H9 (cell line): ENCODE measurements at places on chromosomes 1 and 21.

DNA sequence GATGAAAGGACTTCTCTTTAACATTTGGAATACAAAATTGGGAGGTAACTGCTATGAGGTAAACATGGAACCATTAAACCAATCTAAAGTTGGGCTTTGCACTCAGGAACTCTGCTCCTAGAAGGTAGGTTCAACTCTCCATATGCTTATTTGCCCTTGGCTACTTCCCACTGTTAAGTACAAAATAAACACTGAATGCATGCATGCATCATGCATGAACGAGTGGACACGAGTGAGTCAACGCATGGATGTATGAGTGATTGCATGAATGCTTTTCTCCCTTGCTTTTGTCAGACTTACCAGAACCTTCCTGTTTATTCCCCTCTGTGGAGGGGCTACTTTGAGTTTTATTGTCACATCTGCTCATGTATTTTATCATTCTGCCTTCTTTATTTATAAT lies 42.4 kb upstream of the RUNX1 start:
- DNase-seq = no peak

GRCh38 chr1:177794376-177794991 lies 175.4 kb downstream of the SEC16B start:
- no peak for DNase-seq

DNA sequence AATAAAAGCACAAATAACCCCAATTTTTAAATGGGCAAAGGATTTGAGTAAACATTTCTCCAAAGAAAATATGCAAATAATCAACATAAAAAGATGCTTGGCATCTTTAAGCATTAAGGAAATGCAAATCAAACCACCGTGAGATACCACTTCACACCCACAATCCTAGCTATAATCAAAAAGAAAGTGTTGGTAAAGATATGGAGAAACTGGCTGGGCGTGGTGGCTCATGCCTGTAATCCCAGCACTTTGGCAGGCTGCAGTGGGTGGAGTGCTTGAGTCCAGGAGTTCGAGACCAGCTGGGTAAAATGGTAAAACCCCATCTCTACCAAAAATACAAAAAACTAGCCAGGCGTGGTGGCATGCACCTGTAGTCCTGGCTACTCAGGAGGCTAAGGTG lies 16.9 kb downstream of the ARHGEF11 start:
- no peak for DNase-seq

DNA sequence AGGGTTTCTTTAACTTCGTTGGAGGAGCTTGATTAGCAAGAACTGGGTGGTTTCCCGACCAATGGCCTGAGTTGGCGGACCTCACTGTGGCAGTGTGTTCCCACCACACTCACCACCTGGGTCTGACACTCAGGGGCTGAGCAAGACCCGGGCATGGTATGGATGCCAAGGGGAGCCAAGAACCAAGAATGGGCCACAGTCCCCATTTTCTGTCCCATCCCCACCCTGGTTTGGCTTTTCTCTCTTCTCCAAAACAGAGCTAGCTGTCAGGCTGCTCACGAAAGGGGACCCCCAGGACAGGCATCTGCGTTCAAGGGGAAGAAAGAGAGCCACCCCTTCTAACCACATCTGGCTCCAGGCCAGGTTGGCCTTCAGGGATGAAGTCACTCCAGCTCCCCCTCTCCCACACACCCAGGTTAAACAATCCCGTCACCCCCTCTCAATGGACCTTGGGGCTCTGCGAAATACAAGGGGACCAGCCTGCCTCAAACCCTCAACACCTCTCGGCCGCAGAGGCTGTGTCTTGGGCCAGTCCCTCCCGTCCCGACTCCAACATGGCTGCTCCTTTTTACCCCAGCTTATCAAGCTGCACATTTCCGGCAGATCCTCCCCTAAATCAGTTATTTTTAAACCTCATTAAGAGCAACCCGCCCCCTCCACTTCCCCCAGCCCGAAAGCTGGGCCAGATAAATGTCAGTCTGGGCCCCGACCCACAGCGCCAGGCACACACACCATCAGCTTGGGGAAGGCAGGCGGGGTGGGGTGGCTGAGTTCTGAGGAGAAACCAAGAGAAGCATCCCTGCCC lies 3.4 kb downstream of the TAGLN2 start:
- no peak for DNase-seq

DNA sequence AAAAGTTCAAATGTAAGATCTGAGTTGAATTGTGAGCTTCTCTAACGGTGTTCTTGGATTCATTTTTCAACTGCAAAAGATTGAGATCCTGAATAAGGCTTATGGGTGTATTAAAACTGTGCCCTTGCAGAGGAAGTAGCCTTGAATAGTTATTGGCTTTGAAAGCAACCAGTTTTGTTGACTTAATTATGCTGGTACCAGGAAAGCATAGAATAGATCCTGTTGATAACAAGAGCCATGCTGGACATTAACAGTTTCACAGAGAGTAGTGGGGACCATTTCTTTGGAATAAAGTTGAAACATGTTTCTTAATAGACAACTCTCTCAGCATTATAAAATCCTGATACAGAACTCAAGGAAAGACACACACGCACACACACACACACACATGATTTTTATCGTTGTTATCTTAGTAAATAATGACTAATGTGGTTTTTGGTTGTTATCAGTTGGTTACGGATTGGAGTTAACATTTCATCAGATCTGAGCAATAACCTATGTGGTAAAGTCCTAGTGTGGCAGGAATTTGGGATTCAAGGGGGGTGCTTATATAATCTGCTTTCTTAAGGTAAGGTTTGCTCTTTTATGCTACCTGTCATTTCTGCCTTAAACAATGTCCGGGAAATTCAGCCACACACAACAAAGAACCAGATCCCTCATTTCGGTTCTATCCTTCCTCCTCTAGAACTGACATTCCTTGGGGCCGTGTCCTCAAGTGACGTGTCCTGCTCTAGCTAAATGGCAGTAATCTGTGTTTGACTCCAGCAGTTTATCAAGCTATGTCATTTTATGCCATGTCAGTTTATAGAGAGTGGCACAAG lies 330.9 kb downstream of the CHRM3 start:
- DNase-seq = no peak

- peak; percentile 69 for DNase-seq
Measured at GRCh38 chr1:54781023-54781723, 16.9 kb upstream of the PARS2 start.

DNA sequence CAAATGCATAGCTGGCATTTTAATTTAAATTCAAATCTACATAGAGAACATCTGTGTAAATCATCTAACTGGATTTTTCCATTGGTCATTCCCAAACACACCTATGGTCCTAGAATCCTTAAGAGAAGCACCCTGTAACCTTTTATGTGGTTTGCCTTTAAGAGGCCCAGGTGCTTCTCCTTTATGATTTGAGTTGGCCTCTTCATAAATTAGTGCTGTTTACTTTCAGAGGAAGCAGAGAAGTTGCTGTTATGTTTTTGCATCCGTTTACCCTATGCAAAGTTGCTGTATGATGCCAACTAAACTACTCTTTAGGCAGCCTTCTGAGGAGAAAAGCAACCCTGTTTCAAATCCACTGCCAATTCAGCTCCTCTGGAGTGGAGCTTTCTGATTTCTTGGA lies 193.8 kb downstream of the HS2ST1 start:
- DNase-seq = no peak

GRCh38 chr1:214967865-214968575 lies 114.5 kb upstream of the KCNK2 start:
- no peak for DNase-seq

DNA sequence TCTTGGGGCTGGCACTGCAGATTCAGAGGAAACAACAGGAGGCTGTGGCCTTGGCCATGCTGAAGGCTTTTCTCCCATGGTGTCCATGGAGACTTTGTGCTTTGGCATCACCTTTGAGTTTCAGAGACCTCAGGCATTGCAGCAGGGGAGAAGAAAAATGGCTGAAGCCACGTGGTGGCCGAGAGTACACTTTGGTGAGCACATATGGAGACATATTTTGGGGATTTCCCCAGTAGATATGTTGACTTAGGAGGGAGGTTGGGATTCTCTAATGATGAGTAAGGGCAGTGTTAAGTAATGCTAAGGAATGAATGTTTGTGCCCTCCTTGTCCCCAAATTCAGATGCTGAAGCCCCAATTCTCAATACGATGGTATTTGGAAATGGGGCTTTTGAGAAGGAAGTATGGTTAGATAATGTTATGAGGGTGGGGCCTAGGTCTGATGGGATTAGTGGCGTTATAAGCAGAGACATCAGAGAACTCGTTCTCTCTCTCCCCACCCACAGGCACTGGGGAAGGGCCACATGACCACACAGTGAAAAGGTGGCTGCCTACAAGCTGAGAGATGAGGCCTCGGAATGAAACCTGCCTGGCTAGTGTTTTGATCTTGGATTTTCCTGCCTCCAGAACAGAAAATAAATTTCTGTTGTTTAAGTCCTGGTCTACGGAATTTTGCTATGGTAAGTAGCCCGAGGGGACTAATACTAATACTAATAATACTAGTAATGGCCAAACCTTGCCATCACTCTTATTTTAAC lies 98.6 kb downstream of the TBX19 start:
- DNase-seq = no peak

GRCh38 chr1:93448292-93448982 lies 519 bp downstream of the FNBP1L start:
- peak; percentile 66 for DNase-seq

DNA sequence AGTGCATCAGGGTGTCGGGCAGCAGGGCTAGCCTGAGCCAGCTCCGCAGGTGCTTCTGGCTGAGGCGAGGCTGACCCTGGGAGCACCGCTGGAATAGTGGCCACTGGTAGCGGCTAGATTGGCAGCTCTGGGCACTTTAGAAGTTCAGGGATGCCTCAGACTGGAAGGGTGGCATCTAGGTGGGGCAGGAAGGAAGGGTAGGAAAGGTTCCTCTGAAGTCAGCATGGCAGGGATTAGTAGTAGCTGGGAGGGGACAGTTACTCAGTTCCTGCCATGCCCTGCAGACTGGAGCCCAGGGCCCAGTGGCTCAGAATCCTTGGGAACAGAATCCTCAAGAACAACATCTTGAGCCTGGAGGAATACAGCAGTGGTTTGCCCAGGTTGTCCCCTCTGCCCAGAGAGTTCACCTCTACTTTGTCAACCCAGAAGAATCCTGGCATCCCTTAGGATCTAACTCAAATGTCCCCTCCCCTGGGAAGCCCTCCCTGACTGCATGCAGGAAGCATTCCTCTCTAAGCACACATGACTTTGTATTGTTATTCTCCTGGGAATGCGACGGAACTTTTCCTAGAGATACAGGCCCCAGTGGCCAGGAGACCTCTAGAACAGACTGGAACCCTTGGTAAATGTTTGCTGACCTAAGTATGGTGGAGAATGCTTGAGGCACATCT lies 39.5 kb upstream of the BCAR3 start:
- DNase-seq = no peak

GRCh38 chr1:222788402-222789156 lies 26.3 kb upstream of the DISP1 start:
- no peak for DNase-seq

GRCh38 chr21:44618909-44619308 lies 7.0 kb downstream of the KRTAP10-8 start:
- no peak for DNase-seq

DNA sequence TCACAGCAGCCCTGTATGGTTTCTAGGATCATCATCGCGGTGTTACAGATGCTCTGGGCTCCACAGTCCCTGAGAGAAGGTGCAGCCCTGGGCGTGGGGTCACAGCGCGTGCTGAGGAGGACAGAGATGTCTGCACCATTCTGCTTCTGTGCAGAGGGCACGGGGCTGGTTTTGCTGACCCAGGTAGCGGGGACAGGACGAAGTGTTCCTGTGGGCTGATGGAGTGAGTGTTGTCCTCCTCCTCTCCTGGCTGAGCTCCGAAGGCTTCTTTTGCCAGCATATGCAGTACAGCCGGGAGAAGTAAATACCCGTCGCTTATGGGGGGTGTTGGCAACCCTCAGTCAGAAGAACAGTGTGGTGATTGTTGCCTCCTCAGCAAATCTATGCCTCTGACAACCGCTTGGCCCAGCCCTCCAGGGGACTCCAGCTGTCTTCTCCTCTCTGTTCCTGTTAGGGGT lies 101.5 kb downstream of the DDX20 start:
- DNase-seq = no peak

DNA sequence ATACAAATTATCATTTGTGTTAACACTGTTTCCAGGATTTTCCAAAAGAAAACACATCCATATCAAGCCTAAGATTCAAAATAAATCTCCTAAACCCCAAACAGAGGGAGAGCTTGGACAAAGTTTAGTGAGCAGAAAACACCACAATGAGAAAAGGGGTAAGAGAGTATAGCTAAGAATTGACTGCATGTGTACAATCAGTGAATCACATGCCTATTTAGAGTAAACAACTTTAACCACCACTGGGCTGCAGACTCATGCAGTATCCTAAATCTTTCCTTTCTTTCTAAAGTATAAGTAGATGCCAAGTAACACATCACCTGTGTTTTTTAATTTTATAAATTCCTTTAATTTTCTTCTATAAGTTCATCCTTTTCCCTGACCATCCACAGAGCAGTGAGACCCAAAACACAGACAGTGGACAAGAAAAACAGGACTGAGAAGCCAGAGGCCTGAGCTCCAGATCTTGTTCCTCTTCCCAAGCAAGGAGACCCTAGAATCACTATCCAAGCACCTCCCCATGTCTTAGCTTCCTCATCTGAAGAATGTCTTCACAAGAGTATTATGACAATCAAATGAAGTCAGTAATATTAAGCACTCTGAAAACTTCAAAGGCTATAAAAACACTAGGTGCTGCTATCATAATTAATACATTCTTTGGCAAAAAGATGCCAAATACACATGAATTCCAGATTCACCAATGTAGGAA lies 93.1 kb downstream of the VAV3 start:
- no peak for DNase-seq

DNA sequence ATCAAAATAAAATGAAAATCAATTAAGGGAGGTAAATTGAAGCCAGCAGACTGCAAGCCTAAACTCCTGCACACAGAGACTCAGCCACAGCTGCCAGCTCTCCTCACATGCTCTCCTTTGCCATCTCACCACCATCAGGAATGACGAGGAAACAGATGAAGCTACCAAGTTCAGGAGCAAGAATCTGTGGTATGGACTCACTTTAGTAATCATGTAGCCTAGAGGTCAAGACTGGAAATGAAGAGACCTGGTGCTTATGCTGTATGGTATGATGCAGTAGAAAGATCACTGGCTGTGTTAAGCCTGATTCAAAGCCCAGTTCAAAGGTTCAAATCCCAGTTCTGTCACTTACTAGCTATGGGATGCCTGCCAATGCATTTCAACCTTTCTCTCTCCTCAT lies 78.9 kb upstream of the CAMK1G start:
- DNase-seq = no peak

GRCh38 chr21:15804247-15805005 lies 74.6 kb downstream of the USP25 start:
- no peak for DNase-seq

DNA sequence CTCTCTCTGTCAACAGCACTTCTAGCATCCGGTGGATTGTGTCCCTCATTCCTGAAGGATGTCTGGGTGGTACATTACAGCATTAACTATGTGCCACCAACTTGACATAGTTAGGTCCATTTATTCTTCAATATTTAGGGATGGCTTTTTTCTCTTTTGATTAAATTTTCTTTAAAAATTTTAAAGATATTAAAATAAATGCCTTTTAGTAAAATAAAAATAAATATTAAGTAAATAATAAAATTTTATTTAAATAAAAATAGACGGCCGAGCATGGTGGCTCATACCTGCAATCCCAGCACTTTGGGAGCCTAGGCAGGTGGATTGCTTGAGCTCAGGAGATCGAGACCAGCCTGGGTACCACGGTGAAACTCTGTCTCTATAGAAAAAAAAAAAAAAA lies 9.7 kb upstream of the KLHL20 start:
- no peak for DNase-seq
